Purkinje cell (primary cell): ENCODE measurements at places on chromosomes 1 and 21. TPM values are rescaled to one million over a fixed set of nuclear protein-coding genes. Genes with fewer than 3 reads are reported as not detected.

The PDXK gene
- 12.9 and 14.2 TPM in 2 replicates for polyA plus RNA-seq

The SPRR1A gene
- polyA plus RNA-seq: 1.3 TPM in 1 of 2 replicates, not detected in the other

The SLC35D1 gene
- 0.32 and 2.3 TPM in 2 replicates for polyA plus RNA-seq

The ST6GALNAC5 gene
- 10.3 TPM in 1 of 2 replicates, not detected in the other for polyA plus RNA-seq

The GJB5 gene
- 4.0 and 11.5 TPM in 2 replicates for polyA plus RNA-seq

The KIRREL1 gene
- 0.05 TPM in 1 of 2 replicates, not detected in the other for polyA plus RNA-seq

The S100A7 gene
- not detected in 2 replicates for polyA plus RNA-seq

The CCDC28B gene
- 6.1 and 21.0 TPM in 2 replicates for polyA plus RNA-seq

The OR2L8 gene
- polyA plus RNA-seq: not detected in 2 replicates

The GPA33 gene
- polyA plus RNA-seq: 0.15 TPM in 1 of 2 replicates, not detected in the other

The CFHR1 gene
- polyA plus RNA-seq: not detected in 2 replicates

The MYOG gene
- not detected in 2 replicates for polyA plus RNA-seq

The SYTL1 gene
- polyA plus RNA-seq: not detected in 2 replicates

The LHX8 gene
- polyA plus RNA-seq: not detected in 2 replicates

The DISC1 gene
- 0.13 and 1.0 TPM in 2 replicates for polyA plus RNA-seq

The TADA1 gene
- polyA plus RNA-seq: 22.6 and 28.7 TPM in 2 replicates

The PRR9 gene
- polyA plus RNA-seq: not detected in 2 replicates

The WDR77 gene
- 11.4 and 16.2 TPM in 2 replicates for polyA plus RNA-seq

The RBM11 gene
- 47.7 and 110 TPM in 2 replicates for polyA plus RNA-seq

The CADM3 gene
- polyA plus RNA-seq: 12.1 and 16.4 TPM in 2 replicates

The C1orf185 gene
- polyA plus RNA-seq: not detected in 2 replicates

The CCDC185 gene
- not detected in 2 replicates for polyA plus RNA-seq

The THEM5 gene
- polyA plus RNA-seq: 0.42 TPM in 1 of 2 replicates, not detected in the other

The SPRR4 gene
- polyA plus RNA-seq: not detected in 2 replicates

The STRIP1 gene
- polyA plus RNA-seq: 6.6 and 9.5 TPM in 2 replicates

The TMEM269 gene
- polyA plus RNA-seq: not detected in 2 replicates

The IFNLR1 gene
- polyA plus RNA-seq: not detected in 2 replicates

The TRIM58 gene
- polyA plus RNA-seq: not detected in 2 replicates

The VWA1 gene
- polyA plus RNA-seq: 0.74 TPM in 1 of 2 replicates, not detected in the other

The RSPH1 gene
- polyA plus RNA-seq: 1.9 and 3.2 TPM in 2 replicates

The GUCA2B gene
- not detected in 2 replicates for polyA plus RNA-seq

The CNR2 gene
- not detected in 2 replicates for polyA plus RNA-seq

The FCAMR gene
- polyA plus RNA-seq: not detected in 2 replicates

The FMN2 gene
- 24.1 and 57.5 TPM in 2 replicates for polyA plus RNA-seq

The AGO3 gene
- 5.2 and 9.1 TPM in 2 replicates for polyA plus RNA-seq

The NEGR1 gene
- polyA plus RNA-seq: 19.2 and 22.6 TPM in 2 replicates

The FAM110D gene
- 0.08 and 0.19 TPM in 2 replicates for polyA plus RNA-seq

The SH2D1B gene
- polyA plus RNA-seq: 2.2 TPM in 1 of 2 replicates, not detected in the other

The HRNR gene
- polyA plus RNA-seq: 0.22 TPM in 1 of 2 replicates, not detected in the other

The OR2T27 gene
- not detected in 2 replicates for polyA plus RNA-seq

The TRPM2 gene
- polyA plus RNA-seq: 4.9 and 6.2 TPM in 2 replicates

The UTS2 gene
- polyA plus RNA-seq: not detected in 2 replicates

The DENND2C gene
- polyA plus RNA-seq: 2.4 and 2.9 TPM in 2 replicates

The KIF2C gene
- polyA plus RNA-seq: not detected in 2 replicates

The CFHR3 gene
- polyA plus RNA-seq: not detected in 2 replicates

The LMX1A gene
- polyA plus RNA-seq: not detected in 2 replicates

The ZBTB8A gene
- polyA plus RNA-seq: 0.31 and 0.77 TPM in 2 replicates

The ILDR2 gene
- polyA plus RNA-seq: 10.8 and 14.1 TPM in 2 replicates

The RIMS3 gene
- polyA plus RNA-seq: 0.28 and 5.0 TPM in 2 replicates

The TRAF3IP3 gene
- 1.3 TPM in 1 of 2 replicates, not detected in the other for polyA plus RNA-seq

The CNIH4 gene
- 159 and 169 TPM in 2 replicates for polyA plus RNA-seq

The HIVEP3 gene
- polyA plus RNA-seq: 4.7 and 10.5 TPM in 2 replicates

The GBP5 gene
- polyA plus RNA-seq: not detected in 2 replicates

The PLPP3 gene
- polyA plus RNA-seq: 39.5 and 40.9 TPM in 2 replicates

The RNU11 gene
- not detected in 2 replicates for polyA plus RNA-seq

The FAM3B gene
- not detected in 2 replicates for polyA plus RNA-seq

The VANGL2 gene
- polyA plus RNA-seq: not detected in 2 replicates

The CATSPER4 gene
- not detected in 2 replicates for polyA plus RNA-seq

The DNAJB4 gene
- polyA plus RNA-seq: 140 and 193 TPM in 2 replicates

The KIAA1614 gene
- polyA plus RNA-seq: 0.07 TPM in 1 of 2 replicates, not detected in the other
